ENCODE measurements at places on chromosomes 4 and X. TPM values are rescaled to one million over a fixed set of nuclear protein-coding genes. Genes with fewer than 3 reads are reported as not detected.

GRCh38 chrX:21487832-21488231, 113.6 kb downstream of the CNKSR2 start:
- peak; percentile 27 for DNase-seq

Gene ASB12
- not detected for total RNA-seq

Gene SH3TC1
- 3.6 TPM for total RNA-seq

DNA sequence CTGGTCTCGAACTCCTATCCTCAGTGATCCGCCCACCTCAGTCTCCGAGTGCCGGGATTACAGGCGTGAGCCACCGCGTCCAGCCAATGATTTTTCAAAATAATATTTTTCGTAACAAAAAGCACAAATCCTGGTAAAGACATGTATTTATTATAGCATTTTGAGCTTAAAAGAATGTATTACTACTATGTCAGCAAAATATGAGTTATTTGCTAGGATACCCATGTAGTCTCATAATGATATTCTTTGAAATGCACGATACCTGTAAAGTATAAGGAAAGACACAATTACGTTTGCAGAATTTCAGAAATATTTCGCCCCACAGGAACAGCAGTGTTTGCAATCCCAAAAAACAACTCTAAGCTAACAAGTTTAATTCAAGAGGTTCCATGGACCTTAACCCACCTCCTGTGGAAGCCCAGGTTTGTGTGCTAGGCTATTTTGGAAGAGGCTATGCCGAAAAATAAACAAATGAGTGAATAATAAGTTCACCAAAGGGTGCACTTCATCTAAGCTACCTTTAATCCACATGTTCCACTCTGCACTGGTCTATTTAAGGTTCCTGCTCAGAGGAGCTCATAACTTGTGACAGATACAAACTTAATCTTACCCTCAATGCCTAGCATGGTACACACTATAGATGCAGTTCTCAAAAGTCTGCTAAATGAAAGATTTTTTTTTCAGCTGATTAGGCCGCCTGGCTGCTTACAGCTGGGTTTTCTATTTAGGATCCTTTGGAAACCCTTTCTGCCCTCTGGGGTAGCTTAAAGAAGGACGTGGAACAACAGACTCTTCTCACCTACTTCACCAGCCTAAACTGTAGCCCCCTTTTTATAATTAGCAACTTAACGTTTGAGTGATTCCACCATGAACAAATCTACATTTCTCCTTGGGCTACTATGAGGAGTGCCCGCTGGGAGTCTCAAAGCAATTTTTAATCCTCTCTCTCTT, 5.0 kb downstream of the FRYL start:
- DNase-seq, result no peak

DNA sequence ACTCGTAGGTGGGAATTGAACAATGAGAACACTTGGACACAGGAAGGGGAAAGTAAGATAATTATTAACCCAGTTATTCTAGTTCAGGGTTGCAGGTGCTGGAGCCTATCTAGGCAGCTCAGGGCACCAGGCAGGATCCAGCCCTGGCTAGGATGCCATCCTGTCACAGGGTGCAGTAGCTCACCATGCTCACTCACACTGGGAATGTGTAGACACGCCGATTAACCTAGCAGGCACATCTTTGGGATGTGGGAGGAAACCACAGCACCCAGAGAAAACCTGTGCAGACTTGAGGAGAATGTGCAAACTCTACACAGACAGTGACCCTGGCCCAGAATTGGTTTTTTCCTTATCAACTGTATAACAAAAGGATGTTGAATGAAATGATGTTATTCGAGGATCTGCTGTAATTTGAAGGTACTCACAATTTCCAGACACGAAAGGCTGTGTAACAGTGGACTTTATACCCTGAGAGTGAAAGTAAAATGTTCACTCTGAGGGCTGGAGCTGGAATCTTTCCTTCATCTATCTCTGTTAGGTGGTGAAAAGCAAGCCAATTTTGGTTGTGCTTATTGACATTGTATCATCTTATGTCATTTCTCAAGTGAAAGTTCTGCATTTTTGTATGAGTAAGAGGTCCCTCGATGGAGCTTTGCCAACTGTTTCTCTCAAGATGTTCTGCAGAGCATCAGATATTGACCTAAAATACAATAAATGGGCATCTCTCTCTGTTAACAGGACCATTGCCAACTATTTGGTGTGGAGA, 78.8 kb downstream of the PHEX start:
- no peak for DNase-seq

Gene MAGEA2
- total RNA-seq, result 87.1 TPM

Gene C1QTNF7
- not detected for total RNA-seq

- peak; percentile 46 for DNase-seq
These were observed at the start of gene C4orf51 for GRCh38 chr4:145679991-145680455. Gene C4orf51 (plus strand): TSS chr4:145680146. CDS start chr4:145680204, 58 bp downstream.
